ENCODE measurements at places on chromosomes 11 and 22.
A peak's percentile ranks its signal among the peaks of the same experiment; 100 is the strongest.

DNA sequence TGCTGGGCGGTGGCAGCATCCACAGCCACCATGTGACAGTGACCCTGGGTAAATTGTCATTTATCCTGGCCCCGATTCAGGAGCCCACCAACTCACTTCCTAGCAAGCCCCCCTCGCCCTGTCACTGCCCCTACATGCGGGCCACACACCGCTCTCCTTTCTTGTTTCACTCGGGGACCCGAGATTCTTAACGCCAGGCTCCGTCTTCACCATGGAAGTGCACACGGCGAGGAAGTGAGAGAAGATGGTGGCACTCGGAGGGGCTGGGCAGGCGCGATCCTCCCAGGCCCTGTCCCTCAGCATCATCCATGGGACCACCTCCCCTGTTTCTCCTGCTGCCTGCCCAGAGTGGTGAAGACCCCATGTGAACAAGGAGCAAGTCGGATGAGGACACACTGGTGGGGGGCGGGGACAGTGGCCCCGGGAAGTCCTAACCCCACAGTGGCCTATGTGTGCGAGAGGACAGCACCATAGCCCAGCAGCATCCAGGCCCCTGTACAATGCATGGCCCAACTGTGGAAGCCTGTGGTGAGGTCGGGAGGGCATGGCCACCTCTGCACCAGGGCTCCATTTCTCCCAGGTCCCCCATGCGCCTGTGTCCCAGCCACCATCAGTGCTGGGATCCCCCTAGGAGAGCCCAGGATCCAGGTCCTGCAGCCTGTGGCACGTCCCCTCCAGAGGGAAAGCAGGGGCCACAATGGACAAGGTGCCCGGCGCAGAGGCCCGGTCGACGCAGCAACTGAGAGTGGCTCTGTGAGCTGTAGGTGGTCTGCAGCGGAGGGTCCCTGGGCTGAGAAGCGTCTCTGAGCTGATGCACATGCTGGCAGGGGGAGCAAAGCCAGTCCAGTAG, 262.8 kb downstream of the BRD1 start:
- DNase-seq = no peak

DNA sequence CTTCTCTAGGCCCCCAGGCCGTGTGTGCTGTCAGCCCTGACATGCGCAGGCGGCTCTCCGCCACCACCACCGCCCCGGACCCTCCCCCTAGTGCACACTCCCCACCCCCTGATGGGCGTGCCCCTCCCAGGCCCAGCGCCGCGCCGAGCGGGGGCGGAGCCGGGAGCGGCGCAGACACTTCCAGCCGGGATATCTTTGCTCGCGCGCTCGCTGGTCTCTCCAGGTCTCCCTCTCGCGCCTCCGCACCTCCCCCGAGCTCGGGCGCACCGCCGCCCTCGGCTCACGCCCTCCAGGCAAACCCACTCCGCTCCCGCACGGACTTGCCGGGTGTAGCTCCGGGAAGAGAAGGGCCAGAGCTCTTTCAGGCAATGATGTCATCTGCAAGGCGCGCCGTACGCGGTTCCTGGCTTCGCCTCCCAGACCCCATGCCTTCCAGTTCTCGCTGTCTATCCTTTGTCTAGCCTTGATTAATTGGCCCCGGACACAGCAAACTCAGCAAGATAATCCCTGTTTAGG, at the start of gene SCN3B:
SCN3B (minus strand) TSS at position 59 of the 516 bp plus-strand sequence. CDS start 823 bp downstream, outside the sequence.
- DNase-seq = peak; percentile 72

DNA sequence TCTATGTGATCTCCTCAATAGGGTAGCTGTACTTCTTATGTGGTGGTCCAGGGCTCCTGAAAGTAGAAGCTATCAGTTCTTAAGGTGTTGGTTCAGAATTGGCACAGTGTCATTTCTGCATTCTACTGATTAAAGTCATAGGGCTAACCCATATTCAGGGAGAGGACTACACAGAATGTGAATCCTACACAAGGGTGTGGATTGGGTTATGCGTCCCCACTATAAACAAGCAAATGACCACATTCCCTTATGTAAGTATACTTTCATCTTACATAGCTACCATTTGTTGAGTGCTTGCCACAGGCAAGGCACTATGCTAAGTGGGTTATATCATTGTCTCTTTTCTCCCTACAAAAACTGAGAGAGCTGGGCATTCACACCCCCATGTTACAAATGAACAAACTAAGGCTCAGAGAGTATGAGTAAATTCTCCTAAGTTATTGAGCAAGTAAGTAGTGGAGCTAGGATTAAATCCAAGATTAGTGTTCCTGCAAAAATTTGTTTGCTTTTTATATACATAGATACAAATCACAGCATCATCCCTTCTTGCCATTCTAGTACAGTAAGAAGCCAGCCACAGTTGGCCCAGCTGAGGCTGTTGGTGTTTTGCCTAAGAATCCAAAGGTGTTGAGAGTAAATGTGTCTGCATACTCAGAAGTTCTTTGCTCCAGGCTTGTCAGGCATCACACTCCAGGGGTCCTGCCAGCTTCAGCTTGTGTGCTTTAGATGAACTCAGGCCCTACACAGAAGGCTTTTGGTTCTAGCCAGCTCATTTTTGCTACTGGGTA, 157.8 kb downstream of the KIF18A start:
- DNase-seq = no peak

DNA sequence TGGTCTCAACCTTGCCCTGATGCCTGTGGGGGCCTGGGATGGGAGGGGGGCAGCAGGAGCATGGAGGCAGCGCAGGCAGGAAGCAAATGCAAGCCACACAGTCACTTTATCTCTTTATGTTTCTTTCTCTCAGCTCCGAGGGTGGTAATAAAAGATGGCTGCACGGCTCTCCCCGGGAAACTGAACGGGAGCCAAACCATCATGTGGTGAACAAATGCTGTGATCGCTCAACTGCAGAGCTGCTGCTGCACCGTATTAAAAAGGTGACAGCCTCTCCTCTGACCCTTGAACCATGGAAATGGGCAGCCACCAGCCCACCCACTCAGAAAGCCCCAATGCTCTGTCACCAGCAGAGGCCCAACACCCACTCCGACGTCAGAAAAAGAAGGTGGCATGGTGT, 110.0 kb downstream of the TIMP3 start:
- DNase-seq = no peak

DNA sequence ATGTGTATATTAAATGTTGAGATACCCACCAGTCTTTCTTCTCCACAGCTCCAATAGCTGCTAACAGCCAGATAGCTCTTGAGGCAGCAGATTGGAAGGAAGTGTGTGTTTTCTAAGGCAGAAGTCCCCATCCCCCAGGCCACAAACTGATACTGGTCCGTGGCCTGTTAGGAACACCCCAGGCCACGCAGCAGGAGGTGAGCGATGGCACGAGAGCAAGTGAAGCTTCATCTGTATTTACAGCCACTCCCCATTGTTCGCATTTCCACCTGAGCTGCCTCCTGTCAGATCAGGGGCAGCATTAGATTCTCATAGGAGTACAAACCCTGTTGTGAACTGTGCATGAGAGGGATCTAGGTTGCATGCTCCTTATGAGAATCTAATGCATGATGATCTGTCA, 12.7 kb downstream of the CCDC73 start:
- no peak for DNase-seq

DNA sequence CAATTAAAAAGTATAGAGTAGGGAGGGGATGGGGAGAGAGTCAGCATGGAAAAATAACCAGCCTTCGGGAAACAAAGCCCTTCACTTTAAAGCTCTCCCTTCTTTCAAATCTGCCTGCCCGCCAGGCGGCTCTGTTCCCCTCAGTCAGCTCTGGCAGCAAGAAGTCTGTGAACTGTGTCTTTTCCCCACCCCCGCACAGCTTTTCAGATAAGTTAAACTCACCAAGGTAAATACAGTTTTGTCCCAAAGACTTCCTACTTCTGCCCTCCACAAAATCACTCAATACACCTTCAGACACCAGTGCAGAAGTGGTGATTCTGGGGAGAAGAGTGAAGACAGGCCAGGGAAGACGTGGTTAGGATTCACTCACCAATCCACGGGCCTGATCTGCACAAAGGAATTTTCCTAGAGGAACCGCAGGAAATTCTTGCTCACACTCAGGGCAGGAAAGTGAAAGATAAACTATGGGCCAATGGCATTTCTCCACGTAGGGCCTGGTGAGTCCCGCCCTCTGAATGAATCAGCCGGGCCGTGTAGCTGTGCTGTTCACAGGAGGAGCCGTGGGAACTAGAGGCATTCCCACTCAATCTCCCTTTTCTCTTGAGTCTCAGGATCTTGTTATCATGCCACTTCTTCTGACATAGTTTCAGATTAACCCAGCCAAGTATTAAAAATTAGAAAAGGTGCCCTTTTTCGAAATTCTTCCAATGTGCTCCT, at the start of gene TRIM5:
TRIM5 (minus strand) TSS at position 429 of the 717 bp plus-strand sequence. CDS start 4,897 bp downstream, outside the sequence.
- peak; percentile 94 for DNase-seq

DNA sequence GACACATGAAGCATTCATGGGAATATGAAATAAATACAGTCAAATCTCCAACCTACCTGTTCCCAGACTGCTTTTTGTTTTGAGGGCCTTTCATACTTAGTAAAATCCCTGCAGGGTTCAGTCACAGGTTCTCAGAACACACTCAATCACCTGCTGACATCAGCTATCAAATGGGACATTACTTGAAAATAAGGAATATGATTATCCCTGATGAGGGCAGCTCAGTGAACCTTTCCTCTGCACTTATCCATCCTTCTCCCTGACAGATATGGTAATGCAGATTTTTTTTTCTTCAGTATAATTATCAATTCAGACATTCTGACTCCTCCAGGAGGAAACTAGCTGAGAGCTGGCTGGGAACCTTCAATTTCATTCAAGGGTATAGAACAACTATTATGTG, 1127.4 kb upstream of the CCDC90B start:
- no peak for DNase-seq

GRCh38 chr22:37197451-37198257, 9.6 kb upstream of the C1QTNF6 start:
- DNase-seq = no peak

- DNase-seq = no peak
These were observed 32.8 kb upstream of the WNT7B start for GRCh38 chr22:46009730-46010129.

GRCh38 chr22:19873138-19873959, 18.7 kb upstream of the GNB1L start:
- DNase-seq = no peak

- no peak for DNase-seq
These were observed 75.6 kb downstream of the TSPAN18 start for GRCh38 chr11:44802347-44802746.

All from activated CD4-positive, alpha-beta T cell treated with anti-CD3 and anti-CD28 coated beads, Interleukin-2, amount 10 ng/mL, durations not matched to agents 24 days and 14 days (primary cell).